Stimulated activated CD4-positive, alpha-beta T cell treated with anti-CD3 and anti-CD28 coated beads, Interleukin-12 subunit alpha, Interleukin-12 subunit beta, amount 100 ng/mL, for 48 hours (primary cell): ENCODE measurements at places on chromosomes 3 and 15.

DNA sequence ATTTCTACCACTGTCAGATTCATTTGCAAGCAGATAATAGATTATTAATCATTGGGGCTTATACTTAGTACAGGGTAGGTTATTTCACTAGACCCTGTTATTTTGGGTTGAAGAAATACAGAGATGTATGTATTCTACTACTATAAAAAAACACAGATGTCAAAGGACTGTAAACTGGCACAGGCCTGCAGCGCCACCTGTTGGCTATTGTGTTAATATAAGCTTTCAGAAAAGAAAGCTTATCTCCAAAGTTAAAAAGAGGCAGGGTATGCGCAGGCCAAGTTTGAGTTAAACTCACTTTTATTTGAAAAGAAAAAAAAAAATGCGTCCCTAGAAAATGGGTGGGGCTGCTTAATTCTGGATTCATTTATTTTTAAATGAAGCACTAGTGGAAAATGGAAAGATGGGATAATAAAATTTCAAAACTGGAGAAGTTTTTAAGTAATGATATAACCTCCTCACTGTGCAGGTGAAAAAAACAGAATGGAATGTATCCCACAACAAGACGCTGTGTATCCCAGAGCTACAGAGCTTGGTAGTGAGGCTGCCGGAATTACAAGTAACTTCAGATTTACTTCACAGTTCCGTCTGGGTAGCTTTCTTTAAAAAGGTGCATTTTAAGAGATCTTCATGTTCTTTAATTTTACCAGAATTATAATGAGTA lies 407.2 kb upstream of the TGFBR2 start:
- peak; percentile 69 for DNase-seq

DNA sequence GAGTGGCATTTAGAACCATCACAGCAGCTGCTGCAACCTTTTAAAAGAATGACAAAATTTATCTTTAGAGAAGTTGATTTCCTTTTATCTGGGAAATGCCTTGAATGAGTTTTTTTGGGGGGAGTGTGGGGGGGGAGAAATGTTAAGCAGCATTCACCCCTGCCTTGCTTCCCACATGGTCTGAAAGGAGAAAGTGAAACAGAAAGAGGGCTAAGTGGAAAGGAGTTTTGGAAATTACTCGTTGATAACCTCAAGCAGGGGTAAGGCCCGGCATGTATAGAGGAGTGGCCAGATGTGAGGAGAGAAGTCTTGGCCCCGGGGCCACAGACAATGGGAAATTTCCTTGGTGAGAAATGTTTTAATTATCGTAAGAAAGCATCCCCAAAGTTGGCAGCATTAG lies 23.5 kb downstream of the B3GALNT1 start:
- no peak for DNase-seq

DNA sequence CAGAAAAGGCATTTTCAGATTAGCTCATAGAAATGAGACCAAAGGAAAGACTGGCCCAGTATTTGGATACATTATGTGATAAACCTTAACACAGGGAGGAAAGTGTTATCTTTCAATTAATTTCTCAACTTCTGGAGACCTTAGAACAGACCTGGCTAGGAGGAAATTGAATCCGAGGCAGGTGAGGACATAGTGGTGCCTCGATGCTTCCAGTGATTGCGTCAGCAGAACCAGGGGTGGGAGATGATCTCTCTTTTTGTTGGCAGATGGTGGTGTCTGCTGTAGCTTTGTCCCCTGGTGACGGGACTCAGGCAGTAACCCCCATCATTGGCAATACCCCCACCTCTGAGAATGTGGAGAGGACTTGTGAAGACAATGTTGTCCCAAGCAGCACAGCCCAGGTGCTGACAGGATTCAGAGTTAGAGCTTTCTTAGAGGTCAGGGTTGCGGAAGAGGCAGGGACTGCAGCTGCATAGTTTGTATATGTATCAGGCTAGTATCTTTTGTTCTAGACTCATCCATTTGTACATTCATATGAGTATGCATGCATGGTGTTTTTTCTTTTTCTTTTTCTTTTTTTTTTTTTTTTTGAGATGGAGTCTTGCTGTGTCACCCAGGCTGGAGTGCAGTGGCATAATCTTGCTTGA lies 27.9 kb upstream of the MUC20 start:
- no peak for DNase-seq

GRCh38 chr15:85795337-85796305 lies 896 bp upstream of the KLHL25 start:
- DNase-seq, result no peak

DNA sequence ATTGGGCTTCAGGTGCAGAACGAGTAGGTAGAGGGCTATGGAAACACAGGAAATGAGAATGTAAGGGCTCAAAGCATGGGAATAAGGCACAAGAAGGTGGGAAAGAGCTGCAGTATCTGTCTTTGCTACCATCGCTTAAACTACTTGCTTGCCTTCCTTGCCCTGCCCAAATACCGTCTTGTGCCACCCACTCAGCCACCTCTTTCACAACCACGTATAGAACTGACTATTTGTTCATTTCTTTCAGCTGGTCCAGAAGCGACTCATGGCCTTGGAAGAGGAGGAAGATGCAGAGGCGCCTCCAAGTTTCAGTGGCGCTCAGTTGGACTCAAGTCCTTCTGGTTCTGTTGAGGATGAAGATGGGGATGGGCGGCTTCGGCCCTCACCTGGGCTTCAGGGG lies 11.8 kb downstream of the LPCAT4 start:
- no peak for DNase-seq

DNA sequence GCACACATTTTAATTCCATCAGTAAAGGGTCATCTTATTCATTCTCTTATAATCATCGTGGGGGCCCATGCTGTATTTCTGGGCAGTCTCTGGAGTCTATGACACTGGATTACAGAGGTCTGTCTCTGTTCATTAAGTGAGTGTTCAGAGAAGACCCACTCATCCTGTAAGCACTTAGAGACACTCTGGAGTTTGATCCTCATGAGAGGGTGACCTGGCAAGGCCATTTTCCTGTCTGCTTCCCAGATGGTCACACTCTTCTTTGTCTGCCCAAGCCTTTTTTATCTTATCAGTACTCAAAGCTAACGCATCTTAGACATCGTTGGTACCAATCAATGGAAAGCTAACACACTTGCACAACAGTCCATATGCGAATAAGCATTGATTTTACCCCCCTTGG lies 333.1 kb downstream of the RORA start:
- DNase-seq, result no peak

GRCh38 chr3:83934192-83935021 lies 1024.4 kb upstream of the CADM2 start:
- no peak for DNase-seq

- no peak for DNase-seq
These were observed 389.5 kb downstream of the CACNA2D3 start for GRCh38 chr3:54511766-54512365.

DNA sequence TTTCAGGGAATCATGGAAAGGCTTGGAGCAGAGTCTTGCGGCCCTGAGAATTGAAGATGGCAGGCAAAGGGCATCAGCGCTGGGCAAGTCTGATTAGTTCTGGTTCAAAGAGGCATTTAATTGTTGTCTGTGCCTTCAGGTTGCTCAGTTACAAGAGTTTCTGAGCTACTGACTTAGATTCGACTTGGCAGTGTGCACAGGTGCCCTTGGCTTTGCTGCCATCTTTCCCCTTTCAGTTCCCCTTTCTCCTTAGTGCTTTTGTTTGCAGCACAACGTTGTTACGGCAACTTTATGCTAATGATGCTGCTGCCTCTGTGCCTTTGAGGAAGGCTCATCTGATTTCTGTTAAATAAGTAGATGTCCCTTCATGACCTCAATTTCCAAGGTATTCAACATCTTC lies 12.5 kb downstream of the P2RY14 start:
- DNase-seq, result no peak

GRCh38 chr15:96320107-96320506 lies 10.4 kb upstream of the NR2F2 start:
- no peak for DNase-seq

DNA sequence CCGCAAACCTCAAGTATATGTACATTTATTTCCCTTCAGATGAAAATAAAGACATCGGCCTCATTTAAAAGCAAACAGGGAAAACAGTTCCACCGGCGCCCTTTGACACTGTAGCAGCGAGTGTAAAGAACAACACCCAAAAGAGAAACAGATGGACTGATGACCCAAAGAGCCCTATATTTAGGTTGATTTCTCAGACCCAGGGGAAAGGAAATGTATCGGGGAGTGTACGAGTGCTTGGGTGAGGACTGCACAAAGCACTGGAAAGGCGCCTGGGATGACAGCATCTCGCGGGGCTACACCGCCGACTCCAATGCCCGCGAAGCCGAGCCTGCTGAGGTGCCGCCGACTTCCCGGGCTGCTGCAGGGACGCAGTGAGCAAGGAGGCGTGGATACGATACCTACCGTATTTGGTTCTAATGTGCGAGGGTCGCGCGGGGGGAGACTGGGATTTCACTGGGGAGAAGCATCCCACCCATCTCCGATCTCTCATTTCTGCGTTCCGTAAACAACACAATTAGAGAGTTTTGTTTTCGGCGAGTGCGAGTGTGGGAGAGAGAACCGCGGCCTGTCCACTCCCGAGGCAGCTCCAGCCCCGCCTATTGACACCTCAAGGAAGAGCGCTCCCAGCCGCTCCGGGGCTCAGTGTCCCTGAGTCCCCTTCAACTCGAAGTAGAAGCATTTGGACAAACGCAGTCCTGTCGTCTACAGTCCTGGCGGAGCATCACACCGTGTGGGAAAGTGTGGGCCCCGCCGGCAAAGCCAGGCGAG lies 2.0 kb downstream of the MECOM start:
- DNase-seq, result no peak

GRCh38 chr3:32334675-32335074 lies 57.0 kb upstream of the CMTM7 start:
- peak; percentile 53 for DNase-seq

DNA sequence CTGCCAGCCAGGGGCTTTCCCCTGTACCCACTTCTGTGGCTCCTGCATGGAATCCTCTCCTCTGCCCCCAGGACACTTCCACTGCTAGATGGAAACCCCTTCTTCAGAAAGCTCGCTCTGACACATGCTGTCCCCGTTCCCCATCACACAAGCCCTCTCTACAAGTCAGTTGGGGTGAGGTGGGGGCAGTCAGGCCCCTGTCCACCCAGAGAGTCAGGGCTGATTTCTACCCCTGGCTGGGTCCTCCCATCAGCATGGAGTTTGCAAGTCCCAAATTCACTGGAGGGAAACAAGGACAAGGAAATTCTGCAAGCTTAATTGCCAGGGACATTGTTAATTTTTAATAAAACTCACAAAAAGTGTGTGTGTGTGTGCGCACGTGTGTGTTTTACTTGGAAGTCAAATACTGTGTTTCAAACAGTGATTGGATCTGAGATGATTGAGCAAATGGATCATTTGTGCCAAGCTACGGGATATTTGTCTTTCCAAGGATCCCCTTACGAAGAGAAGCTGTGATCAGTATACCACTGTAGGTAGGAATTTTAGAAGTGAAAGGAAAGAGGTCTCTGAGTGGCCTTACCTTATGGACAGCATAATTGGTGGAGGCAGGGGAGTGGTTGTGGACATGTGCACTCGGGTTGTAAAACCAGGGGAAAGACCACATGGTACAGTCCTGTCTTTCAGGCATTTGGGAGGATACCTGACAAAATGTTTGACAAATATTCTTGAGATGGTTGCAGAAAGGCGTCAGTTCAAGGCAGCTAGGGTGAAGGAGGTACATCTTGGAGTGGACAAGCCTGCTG lies 1.5 kb upstream of the AMOTL2 start:
- no peak for DNase-seq

DNA sequence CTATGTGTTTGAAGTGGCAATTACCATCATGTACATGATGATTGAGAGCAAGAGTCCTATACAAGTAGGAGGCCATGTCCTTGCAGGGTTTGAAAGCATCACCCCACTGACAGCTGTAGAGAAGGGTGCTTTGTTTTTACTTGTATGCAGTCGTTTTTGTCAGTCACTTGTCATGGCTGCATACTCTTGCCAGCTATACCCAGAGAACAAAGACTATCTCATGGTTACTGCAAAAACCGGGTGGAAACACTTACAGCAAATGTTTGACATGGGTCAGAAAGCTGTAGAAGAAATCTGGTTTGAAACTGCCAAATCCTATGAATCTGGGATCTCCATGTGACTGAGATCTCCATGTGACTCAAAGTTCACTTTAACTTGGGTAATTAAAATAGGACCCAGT lies 6.9 kb upstream of the PSMA4 start:
- no peak for DNase-seq

DNA sequence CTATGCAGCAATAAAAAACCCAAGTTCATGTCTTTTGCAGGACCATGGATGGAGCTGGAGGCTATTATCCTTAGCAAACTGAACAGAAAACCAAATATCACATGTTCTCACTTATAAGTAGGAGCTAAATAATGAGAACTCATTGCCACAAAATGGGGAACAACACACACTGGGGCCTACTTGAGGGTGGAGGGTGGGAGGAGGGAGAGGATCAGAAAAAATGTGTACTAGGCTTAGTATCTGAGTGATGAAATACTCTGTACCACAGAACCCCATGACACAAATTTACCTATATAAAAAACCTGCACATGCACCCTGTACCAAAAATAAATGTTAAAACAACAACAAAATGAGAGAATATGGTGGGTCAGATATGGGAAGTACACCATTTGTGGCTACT lies 49.6 kb upstream of the AADACL2 start:
- DNase-seq, result no peak

DNA sequence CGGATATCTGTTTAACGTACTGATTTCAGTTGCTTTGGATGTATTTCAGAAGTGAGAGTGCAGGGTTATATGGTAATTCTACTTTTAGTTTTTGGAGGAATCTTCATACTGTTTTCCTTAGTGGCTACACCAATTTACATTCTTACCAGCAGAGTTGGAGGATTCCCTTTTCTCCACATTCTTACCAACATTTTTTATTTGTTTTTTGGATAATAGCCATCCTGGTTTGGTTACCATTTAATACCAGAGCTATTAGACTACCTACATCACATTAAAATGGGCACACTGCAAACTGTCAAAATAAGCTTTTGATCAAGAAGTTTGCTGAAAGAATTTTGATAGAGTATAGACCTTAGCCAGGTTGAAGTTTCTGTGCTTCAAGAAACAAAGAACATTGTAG lies 217.2 kb upstream of the CFAP20DC start:
- no peak for DNase-seq

GRCh38 chr15:57334257-57334656 lies 42.0 kb upstream of the CGNL1 start:
- DNase-seq, result no peak

- no peak for DNase-seq
These were observed 107.3 kb upstream of the PTPRG start for GRCh38 chr3:61454006-61454585.

DNA sequence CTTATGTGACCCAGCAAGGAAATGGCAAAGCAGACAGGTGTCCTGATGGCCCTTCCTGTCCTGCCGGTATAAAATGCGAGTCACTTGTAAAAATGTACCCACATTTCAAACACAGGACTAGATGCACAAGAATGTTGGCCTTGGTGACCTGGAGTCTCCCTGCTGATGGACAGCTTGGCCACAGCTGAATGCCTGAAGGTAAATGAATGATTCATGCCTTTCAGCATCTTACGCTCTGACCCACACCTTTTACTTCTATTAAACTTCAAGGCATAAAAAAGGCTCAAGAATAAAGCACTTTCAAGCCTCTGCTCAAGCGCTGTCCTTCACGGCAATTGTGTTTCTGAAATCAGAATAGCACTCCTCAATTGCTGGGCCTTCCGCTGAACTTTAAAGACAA lies 228.0 kb upstream of the SLCO3A1 start:
- no peak for DNase-seq

GRCh38 chr3:123225016-123225415 lies 23.3 kb downstream of the SEC22A start:
- no peak for DNase-seq

GRCh38 chr15:38103564-38103963 lies 149.1 kb upstream of the SPRED1 start:
- no peak for DNase-seq

GRCh38 chr15:66285533-66286280 lies 7.7 kb upstream of the DIS3L start:
- DNase-seq, result no peak

- DNase-seq, result no peak
These were observed 498.4 kb upstream of the UBE2E2 start for GRCh38 chr3:22704571-22705354.
